Kasumi-1 (cell line): ENCODE measurements at places on chromosomes 6 and 20.

- peak; percentile 49 for DNase-seq
Measured at GRCh38 chr20:61120595-61121515, 131.2 kb upstream of the CDH4 start.

GRCh38 chr6:167528239-167528638, 203.4 kb downstream of the TTLL2 start:
- DNase-seq, result no peak

DNA sequence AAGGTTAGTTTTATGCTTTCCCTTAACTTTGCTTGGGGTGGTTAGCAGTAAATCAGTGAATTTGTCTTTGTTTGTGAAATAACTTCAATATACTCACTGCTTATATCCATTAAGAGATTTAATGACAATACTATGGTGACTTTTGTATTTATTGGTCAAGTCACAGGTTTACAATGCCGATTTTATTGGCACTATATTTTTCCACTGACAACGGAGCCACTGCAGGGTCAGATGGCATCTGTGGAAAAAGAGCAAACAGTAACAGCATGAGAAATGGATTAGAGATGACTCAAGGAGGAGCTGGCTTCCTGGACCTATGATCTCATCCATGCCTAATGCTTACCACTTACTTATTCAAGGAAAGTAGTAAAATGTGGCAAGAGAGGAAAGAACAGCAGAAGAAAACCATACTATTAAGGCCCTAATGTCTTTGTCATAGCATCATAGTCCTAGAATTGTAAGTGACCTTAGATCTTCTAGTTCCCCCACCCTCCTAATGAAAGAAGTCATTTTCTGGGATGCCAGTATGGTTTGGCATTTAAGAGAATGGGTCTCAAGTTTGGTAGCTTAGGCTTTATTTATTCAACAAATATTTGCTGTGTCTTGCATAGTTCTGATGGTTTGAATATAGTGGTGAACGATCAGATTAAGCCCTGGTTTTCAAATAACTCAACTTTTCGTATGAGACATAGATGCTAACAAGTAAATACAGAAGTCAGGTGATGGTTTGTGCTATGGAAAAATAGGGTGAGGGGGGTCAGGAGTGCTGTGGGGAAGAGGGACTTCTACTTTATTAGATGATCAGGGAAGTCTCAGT, 18.5 kb downstream of the RNF144B start:
- DNase-seq, result no peak

GRCh38 chr6:71040043-71040442, 83.2 kb upstream of the B3GAT2 start:
- no peak for DNase-seq

DNA sequence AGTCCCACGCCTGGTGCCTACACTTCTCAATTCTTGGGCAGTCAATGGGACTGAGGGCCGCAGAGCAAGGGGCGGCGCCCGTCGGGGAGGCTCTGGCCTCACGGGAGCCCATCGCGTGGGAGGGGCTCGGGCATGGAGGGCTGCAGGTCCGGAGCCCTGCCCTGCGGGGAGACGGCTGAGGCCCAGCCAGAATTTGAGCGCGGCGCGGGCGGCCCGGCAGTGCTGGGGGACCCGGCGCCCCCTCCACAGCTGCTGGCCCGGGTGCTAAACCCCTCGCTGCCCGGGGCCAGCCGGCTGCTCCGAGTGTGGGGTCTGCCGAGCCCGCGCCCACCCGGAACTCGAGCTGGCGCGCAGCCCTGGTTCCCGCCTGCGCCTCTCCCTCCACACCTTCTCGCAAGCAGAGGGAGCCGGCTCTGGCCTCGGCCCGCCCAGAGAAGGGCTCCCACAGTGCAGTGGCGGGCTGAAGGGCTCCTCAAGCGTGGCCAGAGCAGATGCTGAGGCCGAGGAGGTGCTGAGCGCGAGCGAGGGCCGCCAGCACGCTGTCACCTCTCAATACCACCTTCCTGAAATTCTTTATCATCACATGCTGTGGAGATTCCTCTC, 58.5 kb downstream of the BAK1 start:
- no peak for DNase-seq

GRCh38 chr6:156957931-156958547, 180.9 kb downstream of the ARID1B start:
- no peak for DNase-seq

DNA sequence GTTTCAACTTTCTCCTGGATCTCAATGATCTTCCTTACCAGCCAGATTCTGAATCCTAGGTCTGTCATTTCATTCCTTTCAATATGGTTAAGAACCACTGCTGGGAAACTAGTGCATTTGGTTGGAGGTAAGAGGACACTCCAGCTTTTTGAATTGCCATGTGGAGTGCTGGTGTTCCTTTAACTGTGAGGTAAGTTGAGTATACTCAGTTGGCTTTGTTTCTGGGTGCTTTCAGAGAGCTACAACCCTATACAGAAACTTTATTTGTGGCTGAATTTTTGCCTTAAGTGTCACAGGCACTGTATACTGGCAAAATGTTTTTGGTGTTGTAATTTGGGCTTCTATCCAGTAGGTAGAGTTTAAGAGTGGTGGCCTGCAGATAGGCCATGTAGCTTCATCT, 175.8 kb downstream of the TBC1D32 start:
- DNase-seq, result no peak

- DNase-seq, result no peak
Measured at GRCh38 chr6:41318261-41318653, 17.2 kb upstream of the NCR2 start.

- no peak for DNase-seq
Measured at GRCh38 chr20:54291339-54292010, 83.6 kb downstream of the PFDN4 start.

DNA sequence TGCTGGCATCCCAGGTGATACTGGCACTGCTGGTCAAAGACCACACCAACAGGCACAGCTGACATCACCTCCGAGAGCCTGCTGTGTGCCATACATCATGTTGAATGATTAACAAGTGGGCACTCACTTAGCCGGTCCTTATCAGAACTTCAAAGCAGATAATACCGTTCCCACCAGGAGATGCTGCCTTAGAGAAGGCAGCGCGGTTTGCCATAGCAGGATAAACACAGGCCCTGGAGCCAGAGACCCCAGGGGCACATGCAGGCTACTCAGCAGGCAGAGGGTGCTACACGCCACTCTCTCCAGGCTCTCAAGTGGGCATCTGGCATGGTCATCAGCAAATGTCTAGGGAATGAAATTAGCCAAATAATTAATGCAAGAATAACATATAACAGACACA, 86.5 kb upstream of the CST7 start:
- DNase-seq, result no peak

DNA sequence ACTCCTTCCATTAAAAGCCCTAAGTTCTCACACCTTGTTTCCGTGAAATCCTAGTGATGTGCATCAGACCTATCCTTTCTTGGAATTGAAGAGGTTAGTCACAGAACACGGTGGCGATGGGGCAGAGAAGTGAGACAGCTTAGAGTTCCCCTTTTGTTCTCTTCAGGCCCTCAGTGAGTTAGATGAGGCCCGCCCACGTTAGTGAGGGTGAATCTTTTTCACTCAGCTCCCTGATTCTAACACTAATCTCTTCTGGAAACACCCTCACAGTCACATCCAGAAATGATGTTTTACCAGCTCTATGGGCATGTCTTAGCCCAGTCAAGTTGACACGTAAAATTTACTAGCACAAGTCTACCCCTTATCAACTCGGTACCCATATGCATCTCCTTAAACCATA, 172.7 kb upstream of the NOX3 start:
- DNase-seq, result no peak

DNA sequence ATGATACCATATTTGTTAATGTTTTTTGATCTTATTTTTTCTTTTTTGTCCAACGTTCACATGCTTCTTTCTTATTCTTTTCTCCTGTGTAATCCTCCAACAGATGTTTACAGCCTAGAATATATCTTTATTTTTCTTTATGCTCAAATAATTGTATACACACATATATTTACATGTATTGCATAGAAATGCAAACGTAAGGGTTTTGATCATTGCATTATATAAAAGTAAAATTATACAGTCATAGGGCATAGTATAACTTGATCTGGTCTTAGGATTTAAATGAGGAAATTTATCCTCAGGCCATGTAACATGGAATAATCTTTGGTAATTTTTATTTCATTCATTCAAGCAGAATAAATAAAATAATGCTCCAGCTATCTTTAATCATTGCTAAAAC, 84.9 kb upstream of the EEF1E1 start:
- no peak for DNase-seq

- DNase-seq, result no peak
Measured at GRCh38 chr20:62606551-62607201, 35.6 kb upstream of the SLCO4A1 start.

GRCh38 chr6:144248476-144249301, 36.4 kb upstream of the UTRN start:
- no peak for DNase-seq

GRCh38 chr6:170480050-170480692, 72.9 kb downstream of the PSMB1 start:
- no peak for DNase-seq

- no peak for DNase-seq
Measured at GRCh38 chr20:38197217-38197616, 32.1 kb upstream of the TGM2 start.

GRCh38 chr20:48012401-48012974, 227.2 kb upstream of the SULF2 start:
- DNase-seq, result no peak

DNA sequence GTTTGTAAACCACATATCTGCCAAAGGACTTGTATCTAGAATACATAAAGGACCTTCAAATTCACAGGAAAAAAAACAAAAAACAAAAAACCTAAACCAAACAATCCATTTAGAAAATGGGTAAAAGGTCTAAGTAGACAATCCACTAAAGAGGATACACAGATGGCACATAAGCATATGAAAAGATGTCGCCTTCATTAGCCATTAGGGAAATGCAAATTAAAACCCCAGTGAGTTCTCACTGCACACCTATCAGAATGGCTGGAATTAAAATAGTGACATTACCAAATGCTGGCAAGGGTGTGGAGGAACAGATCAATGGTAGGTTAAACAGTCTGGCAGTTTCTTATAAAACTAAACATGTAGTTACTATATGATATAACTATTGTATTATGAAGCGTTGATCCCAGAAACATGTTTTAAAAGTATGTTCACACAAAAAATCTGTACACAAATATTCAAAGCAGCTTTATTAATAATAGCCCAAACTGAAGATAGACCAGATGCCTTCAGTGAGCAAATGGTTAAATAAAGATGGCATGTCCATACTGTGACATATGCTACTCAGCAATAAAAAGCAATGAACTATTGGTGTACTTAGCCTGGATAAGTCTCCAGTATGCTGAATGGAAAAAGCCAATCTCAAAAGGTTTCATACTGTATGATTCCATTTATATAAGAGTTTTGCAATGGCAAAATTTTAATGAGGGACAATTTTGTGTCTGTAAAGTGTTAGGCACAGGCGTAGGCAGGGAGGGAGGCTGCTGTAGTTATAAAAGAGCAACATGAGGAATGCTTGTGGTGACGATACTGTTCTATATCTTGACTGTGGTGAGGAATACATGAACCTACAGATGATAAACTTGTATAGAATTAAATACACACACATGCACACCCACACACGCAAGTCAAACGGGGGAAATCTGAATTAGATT, 43.9 kb downstream of the PLCB1 start:
- no peak for DNase-seq

DNA sequence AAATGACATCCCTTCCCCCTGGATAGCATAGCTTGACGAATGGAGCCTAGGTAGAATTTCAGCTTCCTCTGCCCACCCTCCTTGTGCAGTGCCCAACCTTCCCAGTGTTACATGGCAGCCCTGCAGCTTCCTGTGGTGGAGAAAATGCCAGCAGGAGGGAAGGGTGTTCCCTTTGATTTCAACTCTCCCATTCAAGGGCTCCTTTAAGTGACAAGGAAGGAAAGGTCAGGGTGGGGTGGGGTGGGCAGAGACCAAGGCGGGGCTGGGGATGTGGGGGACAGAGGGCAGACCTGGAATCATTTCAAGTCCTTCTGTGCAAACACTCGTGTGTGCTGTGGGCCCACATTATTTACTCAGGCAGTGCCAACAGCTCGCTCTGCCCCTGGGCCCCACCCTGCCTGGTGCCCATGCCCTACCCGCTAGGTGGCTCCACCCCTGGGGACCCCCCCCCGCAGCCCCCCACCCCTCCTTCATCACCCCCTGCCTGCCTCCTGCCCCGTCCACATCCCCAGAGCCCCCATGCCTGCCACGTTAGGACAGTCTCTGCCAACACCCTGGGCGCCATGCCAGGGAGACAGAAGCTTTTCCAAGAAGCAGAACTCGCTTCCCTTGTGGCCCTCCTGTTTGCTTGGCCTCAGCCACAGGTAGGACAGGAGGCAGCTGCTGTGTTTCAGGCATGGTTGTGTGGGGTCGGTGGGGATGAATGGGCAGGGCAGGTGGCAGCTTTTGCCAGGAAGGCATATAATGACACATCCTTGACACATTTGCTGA, 9.4 kb downstream of the SPDEF start:
- DNase-seq, result no peak

GRCh38 chr6:30002871-30003270, 58.2 kb upstream of the POLR1H start:
- DNase-seq, result no peak

- peak; percentile 12 for DNase-seq
Measured at GRCh38 chr20:12113468-12114371, 196.0 kb downstream of the BTBD3 start.
